ENCODE measurements at places on chromosomes 13 and 19.

DNA sequence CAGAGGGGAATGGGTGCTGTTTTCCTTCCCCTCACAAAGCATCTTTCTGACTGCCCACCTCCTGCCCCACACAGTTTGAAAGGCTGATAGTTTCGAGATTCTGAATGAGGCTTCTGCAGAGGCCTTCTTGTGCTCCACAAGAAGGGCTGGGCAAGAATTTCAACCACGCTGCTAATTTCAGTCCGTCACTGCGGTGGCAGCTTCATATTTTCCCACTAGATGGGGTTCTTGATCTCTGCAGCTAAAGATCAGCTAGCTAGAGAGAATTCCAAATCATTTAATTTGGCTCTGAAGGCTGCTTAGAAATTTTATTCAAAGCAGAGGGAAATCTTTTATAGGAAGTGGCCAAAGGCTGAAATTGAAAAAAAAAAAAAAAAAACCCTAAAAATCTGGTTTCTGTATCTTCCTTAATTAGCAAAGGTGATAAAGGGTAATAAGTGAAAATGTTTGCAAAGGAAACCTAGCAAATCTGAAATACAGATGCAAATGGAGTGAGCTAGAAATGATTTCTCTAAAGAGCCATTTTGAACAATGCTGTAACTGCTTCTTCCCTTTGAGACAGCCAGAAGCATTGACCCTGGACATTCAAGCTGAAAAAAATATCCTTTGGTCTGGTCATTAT is 38.0 kb upstream of the C13orf42 start:
- DNase-seq, result peak; percentile 32

DNA sequence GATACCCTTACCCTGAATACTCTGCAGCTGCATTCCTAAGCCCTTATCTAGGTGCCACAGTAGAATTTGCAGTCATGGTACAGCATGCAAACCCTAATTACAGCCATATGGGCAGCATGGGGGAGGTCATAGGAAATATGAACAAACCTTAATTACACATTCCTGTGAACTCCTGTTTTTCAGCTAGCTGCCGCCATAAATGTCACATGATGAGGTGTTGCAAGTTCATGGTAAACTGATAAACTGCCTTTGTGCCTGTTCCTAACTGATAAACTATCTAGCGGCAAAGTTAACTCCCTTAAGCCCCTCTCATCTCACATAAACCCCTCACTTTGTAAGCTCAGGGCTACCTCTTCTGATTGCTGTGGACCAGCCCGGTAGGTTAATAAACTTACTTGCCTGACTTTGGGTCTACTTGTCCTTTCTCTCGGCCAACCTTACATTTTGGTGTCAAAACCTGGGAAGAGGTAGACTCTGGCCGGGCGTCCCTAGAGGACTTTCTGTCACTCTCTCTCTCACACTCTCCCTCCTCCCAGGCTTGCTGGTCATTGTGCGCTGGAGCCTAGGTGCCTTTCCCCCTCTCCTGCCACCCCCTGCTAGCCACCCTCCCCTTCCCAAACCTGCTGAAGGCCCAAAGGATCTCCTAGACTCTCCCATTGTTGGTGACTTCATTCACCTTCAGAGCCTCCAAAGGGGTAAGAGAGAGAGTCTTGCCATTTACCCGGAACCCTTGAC is 43.3 kb downstream of the ZNF93 start:
- DNase-seq, result no peak

DNA sequence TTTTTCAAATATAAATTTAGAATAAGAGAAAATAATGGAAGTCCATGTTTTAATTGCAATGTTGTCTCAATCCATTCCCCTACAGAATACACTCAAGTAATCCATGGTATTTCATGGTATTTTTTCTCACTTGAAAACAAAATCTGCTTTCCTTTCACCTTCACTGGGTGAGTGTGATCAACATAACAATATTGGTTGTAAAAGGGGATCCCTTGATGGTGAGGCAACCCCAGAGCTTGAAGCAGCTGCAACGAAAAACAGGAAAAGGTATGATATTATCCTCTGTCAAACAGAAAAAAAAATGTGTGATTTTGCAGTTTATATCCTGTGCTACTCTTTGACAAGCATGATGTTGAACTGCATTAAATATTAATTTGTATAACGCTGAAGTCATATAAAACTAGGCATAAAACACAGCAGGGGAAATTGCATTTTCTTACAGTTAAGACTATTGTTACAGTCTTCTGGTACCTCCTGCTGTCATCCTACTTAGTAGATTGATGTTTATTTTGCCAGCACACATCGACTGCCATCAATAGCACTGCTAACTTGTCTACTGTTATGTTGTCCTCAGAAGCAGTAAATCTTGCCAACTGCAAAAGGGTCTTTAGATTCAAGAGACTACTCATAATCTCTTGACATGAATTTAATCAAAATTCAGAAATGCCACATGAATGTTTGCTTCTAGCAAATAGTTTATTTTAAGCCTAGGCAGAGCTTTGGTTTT is 373.1 kb upstream of the MIR17HG start:
- no peak for DNase-seq

DNA sequence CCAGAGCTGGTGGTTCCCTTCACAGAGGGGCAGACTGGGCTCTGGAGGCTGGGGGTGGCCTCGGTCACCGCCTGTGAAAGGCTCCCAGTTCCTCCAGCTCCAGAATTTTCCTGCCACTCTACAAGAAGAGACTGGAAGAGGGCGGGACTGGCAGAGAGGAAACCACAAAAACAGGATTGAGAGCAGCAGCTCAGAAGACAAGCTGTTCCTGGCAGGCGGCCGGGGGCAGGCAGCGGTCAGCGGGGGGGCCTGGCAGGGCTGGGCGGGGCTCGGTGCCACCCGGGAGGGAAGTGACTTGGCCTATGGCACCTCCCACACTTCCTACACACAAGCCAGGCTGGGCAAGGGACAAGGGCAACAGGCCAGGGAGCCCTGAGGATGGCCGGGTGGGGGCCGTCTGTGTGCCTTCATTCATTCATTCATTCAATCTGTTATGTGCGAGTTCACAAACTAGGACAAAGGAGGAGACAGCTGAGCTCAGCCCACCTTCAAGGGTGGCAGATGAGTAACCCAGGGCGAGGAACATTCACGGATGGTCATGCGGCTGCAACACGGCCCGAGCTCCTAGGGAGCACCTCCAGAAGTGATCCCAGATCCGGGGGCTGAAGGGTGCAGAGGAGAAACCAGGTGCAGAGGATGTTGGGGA is 16.9 kb upstream of the BTBD2 start:
- peak; percentile 89 for DNase-seq

- no peak for DNase-seq
These were observed 1.5 kb downstream of the ONECUT3 start for GRCh38 chr19:1754636-1755466.

- DNase-seq, result no peak
These were observed 356.8 kb upstream of the SLITRK1 start for GRCh38 chr13:84239032-84239431.

DNA sequence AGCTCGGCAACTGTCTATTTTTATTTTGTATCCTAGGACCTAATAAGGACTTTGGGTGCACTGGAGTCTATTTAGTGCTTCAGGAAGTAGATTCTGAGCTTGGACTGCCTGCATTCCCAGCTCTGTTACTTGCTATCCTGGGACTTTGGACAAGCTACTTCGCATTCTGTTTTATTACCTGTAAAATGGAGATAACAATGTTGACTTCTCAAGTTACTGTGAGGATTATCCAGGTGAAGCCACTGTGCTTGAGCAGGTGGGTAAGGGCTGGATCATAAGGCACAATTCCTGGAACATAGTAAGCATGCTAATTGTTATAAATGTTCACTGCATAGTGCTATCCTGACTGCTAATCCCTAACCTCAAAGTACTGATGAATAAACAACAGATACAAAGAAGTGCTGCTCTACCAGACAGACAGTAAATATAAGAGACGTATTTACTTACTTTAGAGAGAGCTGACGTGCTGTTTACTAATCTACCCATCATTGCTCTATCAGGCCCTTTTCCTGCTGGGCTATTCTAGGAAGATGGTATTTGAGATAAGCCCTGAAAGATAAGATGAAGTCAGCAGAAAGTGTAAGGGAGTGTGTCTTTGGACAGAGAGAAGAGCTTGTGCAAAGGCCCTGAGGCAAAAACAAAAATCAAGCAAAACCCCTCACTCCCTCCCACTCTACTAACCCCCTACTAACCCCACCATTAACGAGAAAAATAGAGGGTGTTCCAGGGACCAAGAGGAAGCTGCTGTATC is 50.8 kb upstream of the FLT1 start:
- DNase-seq, result no peak

GRCh38 chr13:108987944-108988343 is 358.5 kb downstream of the MYO16 start:
- DNase-seq, result no peak

DNA sequence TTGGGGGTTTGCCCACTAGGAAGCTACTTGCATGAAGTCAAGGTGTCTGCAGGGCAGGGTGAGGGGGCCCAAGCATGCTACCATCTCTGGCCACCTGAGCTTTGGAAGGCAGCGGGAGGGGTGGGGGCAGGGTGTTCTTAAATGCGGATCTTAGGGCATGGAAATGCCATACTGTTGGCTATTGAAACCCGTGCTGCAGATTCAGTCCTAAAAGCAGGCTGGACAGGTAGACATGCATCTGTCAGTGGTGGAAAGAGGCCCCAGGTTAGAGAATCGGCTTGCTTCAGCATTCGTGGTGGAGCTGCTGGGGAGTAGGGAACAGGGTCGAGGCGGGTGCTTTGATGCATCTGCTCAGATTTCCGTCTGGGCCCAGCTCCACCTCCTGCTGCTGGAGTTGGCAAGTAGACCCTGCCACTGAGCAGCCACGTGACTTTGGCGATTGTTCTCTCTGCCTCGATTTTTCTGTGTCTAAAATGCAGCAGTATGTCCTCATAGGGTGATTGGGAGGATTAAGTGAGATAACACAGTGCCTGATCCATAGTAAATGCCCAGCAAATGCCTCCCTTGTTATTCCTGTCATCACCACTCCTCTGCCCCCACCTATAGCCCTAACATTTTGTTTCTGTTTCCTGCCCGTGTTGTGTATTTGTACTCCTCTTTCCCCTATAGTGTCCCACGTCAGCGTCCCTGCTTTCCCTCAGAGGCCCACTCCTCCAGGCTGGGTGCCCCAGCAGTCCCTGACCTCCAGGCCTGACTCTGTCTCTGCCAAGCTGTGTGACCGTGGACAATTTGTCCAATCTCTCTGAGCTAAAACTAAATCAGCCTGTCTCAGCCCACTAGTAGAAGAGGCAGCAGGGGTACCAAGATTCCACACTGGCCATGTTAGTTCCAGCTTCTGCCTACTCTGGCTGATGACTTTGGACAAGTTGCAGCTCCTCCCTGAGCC is 5.8 kb downstream of the PPP1R37 start:
- no peak for DNase-seq

- DNase-seq, result no peak
These were observed 53.6 kb upstream of the ARHGEF7 start for GRCh38 chr13:111061358-111062045.

- peak; percentile 82 for DNase-seq
These were observed 84.3 kb downstream of the NUFIP1 start for GRCh38 chr13:44904967-44905366.

Data from EL (cell line).